ENCODE measurements at places on chromosomes 6 and 20.
A peak's percentile ranks its signal among the peaks of the same experiment; 100 is the strongest.

DNA sequence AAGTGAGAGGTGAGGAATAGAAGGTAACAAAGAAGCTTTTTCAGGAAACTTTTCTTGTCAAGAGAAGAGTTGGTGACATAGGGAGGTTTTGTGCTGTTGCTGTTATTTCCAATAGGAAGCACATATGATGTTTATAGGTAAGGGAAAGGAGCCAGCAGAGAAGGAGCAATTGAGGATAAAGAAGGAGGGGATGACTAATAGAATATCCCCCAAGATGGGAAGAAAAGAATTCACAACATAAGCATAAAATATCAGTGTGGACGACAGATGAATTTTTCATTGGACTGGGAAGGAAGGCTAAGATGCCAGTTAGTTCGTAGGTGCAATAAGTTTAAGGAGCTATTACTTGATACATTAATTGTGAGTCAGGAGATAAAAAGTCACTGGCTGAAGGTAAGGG, 8.5 kb upstream of the BEND6 start:
- no peak for DNase-seq
- no peak overlapping the region for H3K27ac ChIP-seq
- no peaks in the 10 kb centered on the region for H3K27me3 ChIP-seq
- H3K4me1 ChIP-seq: no peaks in the 10 kb centered on the region
- no peak overlapping the region for H3K4me3 ChIP-seq
- peaks cover 7% of the 10 kb centered on the region for H3K36me3 ChIP-seq

DNA sequence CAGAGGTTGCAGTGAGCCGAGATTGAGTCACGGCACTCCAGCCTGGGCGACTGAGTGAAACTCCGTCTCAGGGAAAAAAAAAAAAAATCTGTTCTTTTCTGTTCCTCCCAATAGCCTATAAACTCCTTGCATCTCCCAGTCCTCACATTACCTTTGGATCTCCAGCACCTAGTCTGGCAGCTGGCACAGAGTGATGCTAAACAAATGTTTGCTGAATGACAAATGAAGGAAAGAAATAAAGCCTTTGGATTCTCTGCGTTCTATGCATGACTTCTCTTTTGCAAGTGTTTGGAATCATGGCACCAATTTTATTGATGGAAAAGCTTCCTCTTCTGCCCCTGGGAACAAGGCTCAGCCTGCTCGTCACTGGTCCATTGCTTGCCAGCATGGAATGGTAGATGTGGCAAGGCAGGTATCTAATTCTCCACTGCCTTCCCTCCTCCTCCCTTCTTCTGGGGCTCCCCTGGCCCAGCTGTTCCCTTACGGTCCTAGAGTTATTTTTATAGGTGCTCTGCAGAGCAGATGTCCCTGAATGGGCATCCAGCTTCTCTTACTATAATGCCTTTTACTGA, 53.6 kb upstream of the FYN start:
- DNase-seq: no peak
- H3K4me3 ChIP-seq: no peak overlapping the region
- H3K36me3 ChIP-seq: peaks cover 8% of the 10 kb centered on the region
- peaks cover 3% of the 10 kb centered on the region for H3K27me3 ChIP-seq
- peaks cover 44% of the 10 kb centered on the region for H3K4me1 ChIP-seq
- H3K27ac ChIP-seq: peak overlapping the region; percentile 41

DNA sequence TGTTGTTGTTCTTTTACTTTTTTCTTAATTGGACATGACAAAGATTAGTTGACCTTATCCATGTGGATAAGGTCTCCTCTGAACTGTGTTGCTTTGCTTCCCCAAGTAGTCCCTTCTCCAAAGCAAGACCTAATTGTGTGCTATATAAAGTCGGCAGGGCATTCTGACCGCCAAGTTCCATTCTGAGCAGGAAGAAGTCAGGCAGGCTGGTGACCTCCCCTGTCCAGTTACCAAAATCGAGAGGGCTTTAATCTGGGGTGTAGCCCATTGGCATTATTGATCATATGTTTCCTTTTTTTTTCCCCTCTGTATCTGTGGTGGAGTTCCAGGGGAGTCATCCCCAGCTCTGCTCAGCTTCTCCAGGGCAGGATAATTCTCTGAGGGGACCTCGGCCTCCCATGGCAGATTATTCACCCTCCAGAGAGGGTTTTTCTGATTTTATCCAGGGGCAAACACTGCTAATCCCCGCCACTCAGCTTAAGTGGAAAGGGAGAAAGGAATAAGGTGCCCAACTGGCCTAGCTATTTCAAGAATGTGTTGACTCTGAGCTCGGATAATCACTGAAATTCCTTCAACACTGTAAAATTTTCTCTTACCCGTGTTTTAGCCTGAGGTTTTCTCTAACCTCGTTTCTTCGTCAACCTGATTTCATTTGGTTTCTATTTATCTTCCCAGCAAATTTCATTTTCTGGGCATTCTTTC, 71.8 kb upstream of the L3MBTL3 start:
- no peak overlapping the region for H3K27ac ChIP-seq
- H3K4me3 ChIP-seq: no peak overlapping the region
- H3K27me3 ChIP-seq: peaks cover 11% of the 10 kb centered on the region

DNA sequence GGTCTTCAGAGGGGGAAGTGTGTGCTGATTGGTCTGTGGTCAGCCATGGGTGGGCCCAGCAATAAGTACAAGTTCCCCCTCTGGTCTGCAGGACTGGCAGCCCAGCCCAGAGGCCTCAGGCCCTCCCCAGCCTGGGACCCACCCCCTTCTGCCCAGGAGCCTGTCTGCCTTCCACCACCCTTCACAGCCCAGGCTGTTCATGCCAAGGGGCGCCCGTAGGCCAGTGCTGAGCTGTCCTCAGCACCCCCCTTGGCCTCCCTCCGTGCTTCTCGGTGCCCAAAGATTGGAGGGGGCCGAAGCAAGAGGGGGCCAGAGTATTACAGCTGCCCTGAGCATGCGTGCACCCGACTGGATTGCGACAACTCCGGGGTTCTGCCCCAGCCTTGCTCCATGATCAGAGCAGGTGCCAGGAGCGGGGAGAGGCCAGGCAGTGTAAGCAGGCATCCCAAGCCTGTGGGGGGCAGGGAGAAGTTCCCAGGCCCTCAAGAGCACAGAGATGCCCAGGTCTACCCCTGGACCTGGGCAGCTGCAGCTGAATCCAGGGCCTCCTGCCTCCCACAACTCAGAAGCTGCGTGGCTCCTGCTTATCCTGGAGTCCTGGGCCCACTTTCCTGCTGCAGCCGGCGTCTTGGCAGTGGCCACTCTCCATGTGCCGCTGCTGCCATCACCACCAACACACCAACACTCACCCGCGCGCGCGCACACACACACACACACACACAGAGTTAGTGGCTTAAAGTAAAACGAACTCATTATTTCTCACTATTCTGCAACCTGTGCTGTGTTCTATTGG, 33.3 kb downstream of the CST9L start:
- H3K36me3 ChIP-seq: no peaks in the 10 kb centered on the region
- DNase-seq: no peak

GRCh38 chr20:42274986-42275385, 656.8 kb upstream of the CHD6 start:
- DNase-seq: no peak
- no peaks in the 10 kb centered on the region for H3K36me3 ChIP-seq
- peaks cover 5% of the 10 kb centered on the region for H3K27me3 ChIP-seq
- no peak overlapping the region for H3K27ac ChIP-seq

GRCh38 chr6:109013656-109014305, 80.9 kb downstream of the SESN1 start:
- no peak for DNase-seq
- H3K36me3 ChIP-seq: no peaks in the 10 kb centered on the region
- H3K4me3 ChIP-seq: no peak overlapping the region
- H3K4me1 ChIP-seq: peaks cover 15% of the 10 kb centered on the region
- peaks cover under 1% of the 10 kb centered on the region for H3K27me3 ChIP-seq

- no peaks in the 10 kb centered on the region for H3K27me3 ChIP-seq
- DNase-seq: no peak
- no peak overlapping the region for H3K4me3 ChIP-seq
- H3K36me3 ChIP-seq: peaks cover 34% of the 10 kb centered on the region
Observed at GRCh38 chr20:37703035-37703845, 9.4 kb downstream of the CTNNBL1 start.

DNA sequence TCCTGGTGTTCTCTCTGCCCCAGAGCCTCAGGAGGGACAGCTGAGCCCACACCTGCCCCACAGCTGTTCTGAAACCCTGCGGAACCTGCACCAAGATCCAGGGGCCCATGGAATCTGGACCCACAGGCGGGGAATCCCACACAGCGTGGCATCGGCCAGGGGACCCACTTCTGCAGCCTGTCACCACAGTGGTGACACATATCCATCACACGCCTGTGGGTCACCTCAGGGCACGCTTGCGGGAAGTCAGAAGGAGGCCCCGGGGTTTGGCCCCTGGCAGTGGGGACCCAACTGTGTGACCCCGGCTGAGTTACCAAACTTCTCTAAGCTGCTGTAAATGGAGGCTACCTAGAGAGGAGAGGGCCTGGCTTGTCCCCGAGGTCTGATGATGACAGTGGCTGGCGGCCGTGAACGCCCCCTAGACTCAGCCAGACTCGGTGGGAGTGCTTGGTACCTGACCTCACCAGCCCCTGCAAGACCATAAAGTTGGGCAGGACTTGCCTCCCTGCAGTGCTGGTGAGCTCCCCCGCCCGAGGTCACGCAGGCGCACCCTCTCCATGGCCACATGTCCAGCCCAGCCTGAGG, 2.3 kb upstream of the HRH3 start:
- H3K27me3 ChIP-seq: peaks cover 88% of the 10 kb centered on the region
- no peak overlapping the region for H3K27ac ChIP-seq
- no peaks in the 10 kb centered on the region for H3K36me3 ChIP-seq

- H3K4me1 ChIP-seq: peaks cover 23% of the 10 kb centered on the region
- H3K36me3 ChIP-seq: peaks cover 37% of the 10 kb centered on the region
- no peaks in the 10 kb centered on the region for H3K27me3 ChIP-seq
- peak overlapping the region; percentile 95 for H3K27ac ChIP-seq
- peak; percentile 54 for DNase-seq
Observed at GRCh38 chr20:63706852-63707557, 771 bp downstream of the ARFRP1 start.

DNA sequence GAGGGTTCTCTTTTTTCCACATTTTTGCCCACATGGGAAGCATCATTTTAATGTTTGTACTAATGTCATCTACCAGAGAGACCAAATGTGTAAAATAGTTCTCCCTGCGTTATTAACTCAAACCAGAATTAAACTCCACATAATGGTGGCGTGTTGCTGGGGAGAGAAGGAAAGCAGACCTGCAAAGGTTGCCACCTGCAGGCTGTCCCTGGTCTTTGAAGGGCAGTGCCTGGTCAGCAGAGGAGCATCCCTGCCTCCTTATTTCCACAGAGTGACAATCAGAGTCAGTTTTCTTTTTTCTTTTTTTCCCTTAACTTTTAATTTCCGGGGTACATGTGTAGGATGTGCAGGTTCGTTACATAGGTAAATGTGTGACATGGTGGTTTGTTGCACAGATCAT, 214.5 kb downstream of the TBX18 start:
- H3K36me3 ChIP-seq: peaks cover 6% of the 10 kb centered on the region
- H3K4me3 ChIP-seq: no peak overlapping the region
- H3K27ac ChIP-seq: no peak overlapping the region
- H3K27me3 ChIP-seq: no peaks in the 10 kb centered on the region
- no peak for DNase-seq

- no peak for DNase-seq
- H3K27ac ChIP-seq: no peak overlapping the region
- H3K4me3 ChIP-seq: no peak overlapping the region
- peaks cover 12% of the 10 kb centered on the region for H3K4me1 ChIP-seq
- peaks cover 4% of the 10 kb centered on the region for H3K27me3 ChIP-seq
- H3K36me3 ChIP-seq: no peaks in the 10 kb centered on the region
Observed at GRCh38 chr6:139007428-139007827, 19.4 kb upstream of the REPS1 start.

DNA sequence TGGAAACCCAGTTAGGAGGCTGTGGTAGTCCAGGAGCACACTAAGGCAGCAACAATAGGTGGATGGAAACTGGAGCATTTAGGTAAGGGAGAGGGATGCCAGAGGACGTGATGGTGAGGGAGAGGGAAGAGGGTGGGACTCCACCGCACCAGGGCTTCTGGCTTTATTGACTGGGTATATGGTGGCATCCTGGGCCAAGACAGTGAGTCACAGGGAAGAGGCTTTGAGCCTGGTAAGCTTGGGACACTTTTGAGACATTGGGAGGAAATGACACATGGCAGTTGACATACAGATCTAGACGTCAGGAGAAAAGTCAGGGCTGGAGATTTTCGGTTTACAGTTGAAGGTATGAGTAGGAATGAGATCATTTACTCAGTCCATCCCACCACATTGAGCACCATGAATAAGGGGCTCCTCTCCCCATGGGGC, 14.9 kb downstream of the NT5E start:
- H3K4me1 ChIP-seq: no peaks in the 10 kb centered on the region
- H3K4me3 ChIP-seq: no peak overlapping the region
- no peak for DNase-seq
- no peak overlapping the region for H3K27ac ChIP-seq
- no peaks in the 10 kb centered on the region for H3K36me3 ChIP-seq

DNA sequence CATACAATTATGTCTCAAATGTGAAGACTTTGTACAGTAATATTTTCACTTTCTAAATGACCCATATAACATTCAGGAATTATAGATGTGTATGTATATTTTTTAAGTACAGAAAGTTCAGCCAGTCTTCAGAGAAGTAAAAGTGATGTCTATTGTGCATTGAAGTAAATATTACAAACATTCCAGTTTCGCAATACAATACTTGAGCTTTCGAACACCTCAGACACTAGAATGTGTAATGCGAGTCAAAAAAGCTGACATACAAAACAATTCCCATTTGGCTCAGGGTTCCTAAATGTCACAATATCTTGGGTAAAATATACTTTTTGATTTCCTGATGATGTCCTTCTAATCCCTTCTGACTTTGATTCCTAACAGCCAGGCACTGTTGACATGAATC, 101.4 kb downstream of the ZNF217 start:
- H3K27ac ChIP-seq: no peak overlapping the region
- no peak overlapping the region for H3K4me3 ChIP-seq
- peaks cover 41% of the 10 kb centered on the region for H3K36me3 ChIP-seq
- H3K4me1 ChIP-seq: peaks cover 38% of the 10 kb centered on the region

DNA sequence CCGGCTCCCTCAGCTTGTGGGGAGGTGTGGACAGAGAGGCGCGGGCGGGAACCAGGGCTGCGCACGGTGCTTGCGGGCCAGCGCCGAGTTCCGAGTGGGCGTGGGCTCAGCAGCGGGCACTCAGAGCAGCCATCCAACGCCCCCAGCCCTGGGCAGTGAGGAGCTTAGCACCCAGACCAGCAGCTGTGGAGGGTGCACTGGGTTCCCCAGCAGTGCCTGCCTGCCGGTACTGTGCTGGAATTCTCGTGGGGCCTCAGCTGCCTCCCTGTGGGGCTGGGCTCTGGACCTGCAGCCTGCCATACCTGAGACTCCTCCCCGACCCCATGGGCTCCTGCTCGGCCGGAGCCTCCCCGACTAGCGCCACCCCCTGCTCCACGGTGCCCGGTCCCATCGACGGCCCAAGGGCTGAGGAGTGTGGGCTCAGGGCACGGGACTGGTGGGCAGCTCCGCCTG, 92.7 kb downstream of the MANEA start:
- no peak overlapping the region for H3K27ac ChIP-seq
- no peak overlapping the region for H3K4me3 ChIP-seq
- DNase-seq: no peak
- no peaks in the 10 kb centered on the region for H3K36me3 ChIP-seq
- peaks cover 6% of the 10 kb centered on the region for H3K27me3 ChIP-seq
